ENCODE measurements at places on chromosomes 13 and 19.
A peak's percentile ranks its signal among the peaks of the same experiment; 100 is the strongest.

GRCh38 chr13:84377106-84377505 lies 494.8 kb upstream of the SLITRK1 start:
- DNase-seq, result no peak

- DNase-seq, result no peak
These were observed 13.5 kb upstream of the ZNF563 start for GRCh38 chr19:12346896-12347295.

DNA sequence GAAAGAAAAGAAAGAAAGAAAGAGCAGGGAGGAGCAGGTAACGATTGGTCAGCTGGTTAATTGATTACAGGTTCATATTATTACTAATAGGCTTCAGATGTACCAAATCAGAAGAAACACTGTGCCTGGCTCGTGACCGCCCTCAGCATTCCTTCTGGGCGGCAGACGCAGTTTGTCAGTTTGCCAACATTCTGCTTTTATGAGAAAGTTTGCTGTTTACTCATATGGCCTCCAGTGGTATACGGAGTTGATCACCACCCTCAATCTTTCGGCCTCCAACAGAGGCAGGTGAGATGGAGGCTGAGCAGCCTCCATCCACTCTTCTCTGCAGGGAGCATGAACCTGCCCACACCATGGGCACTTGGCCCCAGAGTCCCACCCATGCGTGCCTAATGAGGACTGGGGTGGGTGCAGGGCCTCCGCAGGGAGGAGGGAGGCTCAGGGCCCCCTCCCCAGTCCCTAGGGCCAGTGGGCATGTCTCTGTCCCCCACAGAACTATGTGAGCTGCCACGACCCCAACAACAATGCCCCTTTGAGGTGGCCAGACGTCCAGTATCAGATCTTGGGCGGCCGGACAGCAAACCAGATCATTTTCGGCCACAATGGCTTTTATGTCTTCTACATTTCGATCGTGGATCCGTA lies 8.8 kb downstream of the PRR22 start:
- no peak for DNase-seq

GRCh38 chr19:52658595-52658994 lies 20.4 kb upstream of the ZNF83 start:
- DNase-seq, result no peak

DNA sequence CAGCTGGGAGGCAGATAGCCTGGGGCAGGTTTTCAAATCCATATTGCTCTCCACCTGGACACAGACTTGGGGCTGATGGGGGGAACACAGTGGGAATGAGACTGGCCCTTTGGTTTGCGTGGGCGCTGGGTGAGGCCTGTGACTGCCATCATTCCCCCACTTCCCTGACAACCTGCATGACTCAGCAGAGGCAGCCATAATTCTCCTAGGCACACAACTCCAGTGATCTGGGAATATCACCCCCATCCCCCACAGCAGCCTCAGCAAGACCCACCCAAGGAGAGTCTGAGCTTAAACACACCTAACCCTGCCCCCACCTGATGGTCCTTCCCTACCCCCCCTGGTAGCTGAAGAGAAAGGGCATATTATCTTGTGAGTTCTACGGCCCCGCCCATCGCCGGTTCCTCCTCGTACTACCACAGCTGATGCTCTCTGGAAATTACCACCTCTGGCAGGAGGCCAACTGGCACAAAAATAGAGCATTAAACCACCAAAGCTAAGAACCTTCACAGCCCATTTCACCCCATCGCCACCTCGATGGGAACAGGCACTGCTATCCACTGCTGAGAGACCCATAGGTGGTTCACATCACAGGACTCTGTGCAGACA lies 71.0 kb downstream of the RNF17 start:
- DNase-seq, result no peak

DNA sequence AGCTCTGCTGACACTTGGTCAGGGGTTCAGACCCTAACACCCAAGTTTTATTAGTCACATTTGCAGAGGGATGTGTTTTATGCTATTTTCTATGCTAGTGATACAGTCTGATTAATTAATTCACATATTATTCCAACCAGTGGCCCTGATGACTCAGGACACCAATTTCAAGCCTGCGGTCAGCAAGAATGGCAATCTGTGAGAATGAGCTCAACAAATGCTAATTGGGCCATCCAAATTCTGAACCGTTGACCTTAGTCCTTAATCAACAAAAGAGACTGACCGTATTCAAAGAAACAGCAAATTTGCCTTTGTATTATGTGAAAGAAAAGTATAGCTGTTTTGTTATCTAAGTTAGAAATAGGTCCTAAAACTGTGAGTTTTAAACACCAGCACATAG lies 9.6 kb upstream of the KL start:
- no peak for DNase-seq

DNA sequence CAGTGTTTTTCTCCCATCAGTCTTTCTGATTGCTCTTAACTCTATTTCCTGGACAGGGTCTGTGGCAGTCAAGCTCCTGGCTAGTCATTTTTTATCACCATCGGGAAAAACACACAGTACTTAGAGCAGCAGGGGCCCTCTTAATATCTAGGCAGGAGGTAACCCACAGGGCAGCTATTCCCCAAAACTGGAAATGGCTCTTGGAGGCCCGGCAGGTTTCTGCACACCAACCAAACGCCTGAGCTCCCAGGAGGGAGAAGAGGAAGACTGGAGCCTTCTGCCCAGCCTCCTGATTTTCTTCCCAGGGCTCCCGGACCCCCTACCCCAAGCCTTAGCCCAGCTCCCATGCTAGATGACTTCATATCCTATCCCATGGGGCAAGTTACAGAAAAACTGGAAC lies 49.3 kb upstream of the VSTM2B start:
- no peak for DNase-seq

DNA sequence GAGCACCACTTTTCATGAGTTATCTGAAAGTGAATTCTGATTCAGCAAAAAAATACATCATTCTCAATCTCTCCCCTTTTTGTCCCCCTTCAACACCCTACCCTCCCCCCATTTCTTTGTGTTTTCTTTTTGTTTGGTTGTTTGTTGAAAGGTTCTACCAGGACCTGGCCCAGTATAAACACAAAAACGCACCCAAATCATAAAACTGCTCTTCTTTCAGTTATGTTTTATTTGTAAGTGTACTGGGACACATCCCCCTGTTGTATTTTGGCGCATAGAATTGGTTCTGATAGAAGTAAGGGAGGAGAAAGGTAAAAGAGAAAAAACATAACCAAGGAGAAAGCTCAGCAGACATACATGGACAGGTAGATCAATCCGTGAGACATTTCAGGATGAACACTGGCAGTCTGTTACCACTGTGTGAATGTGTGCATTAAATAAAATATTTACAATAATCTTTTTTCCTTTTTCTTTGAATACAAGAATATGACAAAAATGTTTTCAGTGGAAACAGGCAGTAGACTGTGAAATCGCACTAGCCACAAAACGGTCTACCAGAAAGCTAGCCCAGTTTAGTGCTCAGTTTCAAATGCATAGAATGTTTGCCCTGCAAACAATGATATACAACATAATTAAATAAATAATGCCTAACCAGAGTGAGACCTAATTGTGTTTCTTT lies 4.2 kb downstream of the POU4F1 start:
- no peak for DNase-seq

GRCh38 chr13:34748073-34748472 lies 194.0 kb upstream of the NBEA start:
- no peak for DNase-seq

DNA sequence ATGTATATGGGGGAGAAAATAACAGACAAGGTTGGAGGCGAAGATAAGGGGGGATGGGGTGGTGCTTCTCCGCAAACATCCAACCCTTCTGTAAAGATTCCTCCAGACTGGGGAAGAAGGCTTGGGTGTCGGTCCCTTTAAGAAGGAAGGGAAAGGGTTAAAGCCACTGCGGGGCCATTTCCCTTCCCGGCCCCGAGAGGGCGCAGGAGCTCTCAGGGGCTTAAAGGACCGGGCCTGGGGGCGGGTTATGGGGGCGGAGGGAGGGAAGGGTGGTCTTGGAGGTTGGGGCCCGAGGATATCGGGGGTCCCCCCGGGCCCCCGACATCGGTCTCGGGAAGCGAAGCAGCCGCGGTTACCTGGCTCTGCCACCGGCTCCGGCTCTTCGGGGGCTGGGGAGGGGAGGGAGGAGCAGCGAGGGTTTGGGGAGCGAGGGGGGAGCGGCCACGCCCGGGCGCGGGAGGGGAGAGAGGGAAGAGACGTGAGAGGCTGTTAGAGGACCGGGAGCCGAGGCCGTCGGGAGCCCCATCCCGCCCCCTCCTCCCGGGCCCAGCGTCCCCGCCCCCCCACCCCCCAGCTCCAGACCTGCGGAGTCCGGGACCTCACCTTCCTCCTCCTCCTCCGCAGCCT lies 2.8 kb downstream of the TNNT1 start:
- DNase-seq, result no peak

- no peak for DNase-seq
These were observed 23.7 kb upstream of the SEMA6B start for GRCh38 chr19:4582980-4583842.

GRCh38 chr19:56687031-56687430 lies 15.5 kb upstream of the ZNF835 start:
- no peak for DNase-seq

DNA sequence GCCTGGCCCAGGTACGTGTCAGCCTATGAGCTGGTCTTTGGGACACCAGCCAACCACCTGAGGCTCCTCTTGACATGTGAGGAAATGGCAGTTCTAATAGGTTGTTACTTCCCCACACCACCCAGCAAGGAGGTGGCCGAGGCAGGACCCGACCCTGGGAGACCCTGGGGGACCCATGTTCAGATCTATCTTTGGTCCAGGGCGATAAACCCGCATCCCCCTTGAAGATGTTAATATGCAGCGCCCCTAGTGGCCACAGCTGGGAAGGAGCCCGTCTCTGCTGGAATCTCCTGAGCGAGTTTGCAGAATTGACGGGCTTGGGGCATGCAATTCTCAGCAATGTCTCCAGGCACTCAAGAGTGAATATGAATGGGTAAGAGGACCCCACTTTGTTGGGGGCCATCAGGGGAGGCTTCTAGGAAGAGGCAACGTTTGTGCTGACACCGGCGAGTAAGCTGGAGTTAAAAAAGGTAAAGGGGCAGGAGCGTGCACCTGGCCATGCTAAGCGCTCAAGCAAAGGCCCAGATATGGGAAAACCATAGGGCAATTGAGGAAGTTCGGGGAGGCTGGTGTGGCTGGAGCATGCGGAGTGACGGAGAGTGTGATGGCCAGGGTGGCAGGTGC lies 1.5 kb upstream of the MYO1F start:
- DNase-seq, result peak; percentile 83

- no peak for DNase-seq
These were observed 2.3 kb downstream of the MIDN start for GRCh38 chr19:1250437-1251260.

DNA sequence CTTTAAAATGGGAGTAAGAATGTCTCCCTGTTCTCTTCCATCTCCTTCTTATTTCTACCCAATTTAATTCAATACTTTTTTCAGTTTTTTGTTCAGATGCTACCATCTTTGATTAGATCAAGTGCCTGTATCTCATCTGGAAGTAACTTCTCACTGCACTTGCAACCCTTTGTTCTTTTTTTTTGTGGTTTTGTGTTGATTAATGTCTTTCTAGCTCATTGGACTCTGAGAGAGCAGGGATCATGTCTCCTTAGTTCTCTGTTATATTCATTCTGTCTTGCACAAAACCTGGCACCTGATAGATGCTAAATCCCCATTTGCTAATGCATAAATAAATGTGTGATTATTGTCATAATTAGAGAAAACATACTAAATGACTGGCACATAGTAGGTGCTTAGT lies 834 bp upstream of the ITGBL1 start:
- no peak for DNase-seq

- no peak for DNase-seq
These were observed 134.3 kb downstream of the ZDHHC20 start for GRCh38 chr13:21324803-21325202.

GRCh38 chr19:54470276-54470887 lies 2.7 kb downstream of the CDC42EP5 start:
- no peak for DNase-seq

DNA sequence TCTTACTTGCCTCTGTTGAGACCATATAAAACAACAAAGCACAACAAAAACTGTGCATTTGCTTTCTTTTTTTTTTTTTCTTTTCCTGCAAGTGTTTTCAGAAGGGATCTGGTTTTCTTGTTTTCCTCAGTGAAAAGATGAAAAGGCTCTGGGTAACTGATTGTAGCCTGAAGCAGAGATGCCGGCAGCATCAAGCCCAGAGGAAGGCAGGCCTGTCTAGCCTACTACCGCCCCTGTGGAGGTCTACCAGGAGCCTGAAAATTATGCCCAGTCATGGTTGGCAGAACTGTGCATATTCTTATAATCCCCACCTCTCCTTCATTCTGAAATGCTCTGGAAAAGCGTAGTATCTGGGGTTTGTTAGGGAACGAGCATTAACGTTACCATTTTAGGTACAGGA lies 32.6 kb upstream of the MEDAG start:
- no peak for DNase-seq

GRCh38 chr19:13012690-13013608 lies 17.7 kb downstream of the NFIX start:
- no peak for DNase-seq

- DNase-seq, result no peak
These were observed 41.7 kb upstream of the EHD2 start for GRCh38 chr19:47671499-47671898.

DNA sequence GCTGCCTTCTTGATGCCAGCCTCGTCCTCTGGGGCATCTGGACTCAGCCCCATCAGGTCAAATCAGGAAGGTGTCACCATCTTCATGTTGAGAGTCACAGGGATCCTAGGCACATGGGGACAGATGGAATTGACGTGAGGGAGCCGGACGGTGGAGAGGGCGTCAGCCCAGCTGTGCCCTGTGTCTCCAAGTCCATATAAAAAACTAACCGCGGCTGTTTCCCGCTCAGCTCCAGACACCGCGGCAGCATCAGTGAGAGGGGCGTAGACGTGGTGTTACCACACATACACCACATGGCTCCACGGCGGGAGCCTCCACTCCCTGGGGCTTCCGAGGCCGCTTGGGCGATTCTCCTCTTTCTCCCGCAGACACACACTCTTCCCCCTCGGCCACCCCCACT lies 5.6 kb upstream of the PRR36 start:
- DNase-seq, result no peak

DNA sequence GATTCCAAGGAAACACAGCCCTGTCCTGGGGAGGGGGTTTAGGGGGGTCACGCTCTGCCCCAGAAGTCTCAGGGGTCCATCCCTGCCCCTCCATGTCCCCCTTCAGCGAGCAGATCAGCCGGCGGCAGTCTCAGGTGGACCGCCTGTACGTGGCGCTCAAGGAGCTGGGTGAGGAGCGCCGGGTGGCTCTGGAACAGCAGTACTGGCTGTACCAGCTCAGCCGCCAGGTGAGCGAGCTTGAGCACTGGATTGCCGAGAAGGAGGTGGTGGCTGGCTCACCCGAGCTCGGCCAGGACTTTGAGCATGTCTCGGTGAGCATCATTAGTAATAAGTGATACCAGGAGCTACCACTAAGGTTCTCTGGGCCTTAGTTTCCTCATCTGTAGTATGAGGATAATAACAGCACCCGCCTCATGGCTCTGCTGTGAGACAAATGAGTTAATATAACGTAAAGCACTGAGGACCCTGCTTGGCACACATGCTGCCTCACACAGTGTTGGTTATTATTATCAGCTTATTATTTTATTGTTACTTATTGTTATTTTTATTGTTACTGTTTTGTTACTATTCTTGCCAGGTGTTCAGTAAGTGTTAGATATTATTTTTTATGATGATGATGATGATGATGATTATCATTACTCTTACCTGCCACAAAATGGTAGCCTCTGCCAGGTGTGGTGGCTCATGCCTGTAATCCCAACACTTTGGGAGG lies 20.5 kb upstream of the SHKBP1 start:
- DNase-seq, result no peak

- no peak for DNase-seq
These were observed 6.0 kb downstream of the COX6B2 start for GRCh38 chr19:55348317-55349034.

- no peak for DNase-seq
These were observed 636 bp downstream of the SF3A2 start for GRCh38 chr19:2237051-2237868.
